Fibroblast of skin of scalp (primary cell): ENCODE measurements at places on chromosomes 1 and 21.

DNA sequence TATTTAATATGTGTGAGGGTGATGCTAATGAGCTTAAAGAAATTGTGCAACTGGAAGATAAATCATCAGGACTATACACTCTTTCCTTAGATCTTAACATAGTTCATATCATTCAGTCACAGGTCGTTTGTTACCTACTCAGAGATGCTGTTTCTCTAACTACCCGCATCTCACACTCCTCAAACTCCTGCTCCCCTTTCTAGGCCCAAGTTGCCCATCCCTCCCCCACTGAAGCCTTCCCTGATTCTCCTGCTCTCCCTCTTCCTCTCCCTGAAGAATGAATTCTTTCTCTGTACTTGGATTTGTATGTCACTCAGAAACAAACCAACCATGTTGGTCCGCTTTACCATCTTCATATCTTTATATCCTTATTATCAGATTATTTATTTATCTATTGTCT, 9.1 kb downstream of the SH3GLB1 start:
- no peak for DNase-seq

GRCh38 chr21:25657140-25657539, 18.1 kb downstream of the JAM2 start:
- DNase-seq = no peak

DNA sequence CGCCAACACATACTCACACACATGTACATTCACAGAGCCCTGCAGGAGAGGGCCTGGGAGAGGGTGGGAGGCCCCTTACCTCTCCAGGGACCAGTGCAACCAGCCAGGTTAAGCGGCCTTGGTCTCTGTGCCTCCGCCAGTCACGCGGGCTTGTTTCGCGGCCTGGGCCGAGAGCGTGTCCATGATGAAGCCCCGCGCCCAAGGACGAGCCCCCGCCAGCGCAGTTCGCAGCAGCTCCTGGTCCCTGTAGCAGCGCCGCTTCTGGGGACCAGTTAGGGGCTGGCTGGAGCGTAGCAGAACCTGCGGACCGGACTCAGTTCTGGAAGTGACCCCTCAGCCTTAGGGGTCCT, 7.3 kb upstream of the FAM167B start:
- no peak for DNase-seq

GRCh38 chr1:119713039-119713748, 1.5 kb downstream of the PHGDH start:
- DNase-seq = peak; percentile 43

DNA sequence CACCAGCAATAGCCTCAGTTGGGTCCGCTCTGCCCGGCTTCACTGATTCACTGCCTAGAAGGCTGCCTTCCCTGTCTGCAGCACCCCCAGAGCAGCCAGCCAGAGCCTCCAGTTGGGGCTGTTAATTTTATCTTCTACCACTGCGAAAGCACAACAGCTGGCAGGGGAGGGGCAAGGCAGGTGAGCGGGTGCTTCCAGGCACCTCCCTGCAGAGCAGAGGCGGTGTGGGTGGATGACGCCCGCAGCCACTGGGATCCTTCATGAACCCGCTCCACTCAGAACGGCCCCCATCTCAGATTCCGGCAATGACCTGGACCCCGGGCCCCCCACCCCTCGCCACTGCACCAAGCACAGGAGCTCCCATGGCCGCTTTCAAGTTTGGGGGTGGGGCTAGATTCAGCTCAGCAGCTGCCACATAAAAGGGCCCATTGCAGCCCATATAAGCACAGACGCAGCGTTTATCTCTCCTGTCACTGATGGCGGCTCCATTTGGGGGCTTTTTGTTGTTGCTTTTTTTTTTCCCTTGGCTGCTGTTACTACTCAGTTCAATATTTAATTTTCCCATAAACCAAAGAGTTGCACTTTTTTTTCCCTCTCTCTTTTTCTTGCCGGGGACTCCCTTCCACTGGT, 128.0 kb upstream of the KLHDC7A start:
- DNase-seq = no peak

DNA sequence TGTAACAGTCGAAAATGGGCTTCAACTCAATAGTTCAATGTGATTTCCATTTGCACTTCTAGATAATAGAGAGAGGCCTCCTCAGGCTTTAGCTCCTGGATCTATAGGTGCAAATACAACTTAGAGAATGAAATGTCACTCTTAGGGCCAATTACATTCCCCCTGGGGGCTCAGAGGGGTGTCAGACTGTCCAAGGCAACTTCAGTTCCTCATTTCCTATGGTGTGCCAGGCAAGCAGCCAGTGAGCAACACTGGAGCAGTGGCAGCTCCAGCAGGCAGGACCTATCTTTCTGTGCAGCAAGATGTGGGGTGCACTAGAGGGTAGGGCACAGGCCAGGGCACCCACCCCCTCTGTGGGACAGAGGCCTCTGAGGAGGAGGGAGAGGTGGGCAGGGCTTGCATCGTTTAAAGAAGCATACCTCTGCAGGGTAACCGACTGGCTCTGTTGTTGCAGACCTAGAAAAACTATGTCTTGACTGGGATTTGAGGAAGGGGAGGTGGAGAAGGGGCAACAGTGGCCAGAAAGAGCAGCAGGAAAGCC, 97.3 kb downstream of the SUSD4 start:
- DNase-seq = no peak

DNA sequence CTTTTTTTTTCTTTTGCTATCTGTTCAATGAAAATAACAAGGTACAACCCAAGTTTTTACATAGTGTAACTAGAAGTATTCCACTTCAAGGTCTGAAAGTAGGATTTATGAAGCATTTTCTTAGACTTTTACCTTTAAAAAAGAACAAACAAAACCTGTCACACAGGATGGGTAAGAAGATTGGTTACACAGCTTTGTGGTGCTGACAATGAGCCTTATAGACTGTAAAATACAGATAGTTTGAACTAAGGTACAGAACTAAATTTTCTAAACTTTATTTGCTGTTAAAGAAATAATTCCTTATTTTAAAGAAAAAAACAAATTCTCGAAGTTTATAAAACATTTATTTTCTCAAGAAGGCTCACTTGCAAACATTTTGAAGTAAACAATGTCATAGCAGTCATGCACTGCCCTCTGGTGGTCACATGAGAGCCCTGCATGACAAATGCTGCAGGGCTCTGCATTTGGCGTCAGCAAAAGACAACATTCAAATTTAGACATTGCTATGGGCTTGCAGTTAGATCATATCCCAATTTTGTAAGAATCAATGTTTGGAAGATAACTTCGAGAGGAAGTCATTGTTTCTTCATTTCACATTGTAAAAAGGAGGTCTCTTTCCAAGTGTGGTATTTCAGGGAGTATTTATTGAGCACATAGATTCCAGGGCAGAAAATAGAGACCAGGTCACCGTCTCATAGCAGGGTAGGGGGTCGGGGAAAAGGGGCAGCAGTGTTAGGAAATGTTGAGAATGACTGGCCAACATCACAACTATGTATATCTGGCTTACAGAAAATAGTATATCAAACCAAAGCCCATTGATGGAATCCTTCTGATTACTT, 115.3 kb upstream of the FMN2 start:
- DNase-seq = peak; percentile 54

GRCh38 chr21:45022348-45022675, 52.1 kb upstream of the ADARB1 start:
- no peak for DNase-seq

GRCh38 chr1:40073062-40073461, 24.0 kb downstream of the PPT1 start:
- no peak for DNase-seq

GRCh38 chr21:37413553-37414291, 47.1 kb downstream of the DYRK1A start:
- DNase-seq = no peak

DNA sequence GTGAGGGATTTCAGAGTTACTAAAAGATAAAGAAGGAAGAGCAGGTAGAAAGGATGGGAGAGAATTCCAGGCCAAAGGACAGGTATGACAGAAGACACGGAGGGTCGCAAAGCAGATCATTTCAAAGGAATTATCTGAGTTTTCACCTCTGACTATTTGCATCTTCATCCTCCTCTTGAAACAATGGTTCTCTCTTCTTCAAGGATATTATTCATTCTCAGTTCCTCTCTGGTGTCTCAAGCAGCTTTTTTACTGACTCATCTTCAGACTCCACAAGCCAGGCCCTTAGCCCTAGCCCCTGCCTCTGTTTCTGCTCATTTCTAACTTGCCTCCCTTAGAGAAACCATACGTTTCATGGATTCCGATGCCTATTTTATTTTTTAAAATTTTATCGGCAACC, 15.0 kb downstream of the DDX59 start:
- no peak for DNase-seq

- no peak for DNase-seq
Measured at GRCh38 chr1:1427820-1428148, 6.7 kb upstream of the ANKRD65 start.

DNA sequence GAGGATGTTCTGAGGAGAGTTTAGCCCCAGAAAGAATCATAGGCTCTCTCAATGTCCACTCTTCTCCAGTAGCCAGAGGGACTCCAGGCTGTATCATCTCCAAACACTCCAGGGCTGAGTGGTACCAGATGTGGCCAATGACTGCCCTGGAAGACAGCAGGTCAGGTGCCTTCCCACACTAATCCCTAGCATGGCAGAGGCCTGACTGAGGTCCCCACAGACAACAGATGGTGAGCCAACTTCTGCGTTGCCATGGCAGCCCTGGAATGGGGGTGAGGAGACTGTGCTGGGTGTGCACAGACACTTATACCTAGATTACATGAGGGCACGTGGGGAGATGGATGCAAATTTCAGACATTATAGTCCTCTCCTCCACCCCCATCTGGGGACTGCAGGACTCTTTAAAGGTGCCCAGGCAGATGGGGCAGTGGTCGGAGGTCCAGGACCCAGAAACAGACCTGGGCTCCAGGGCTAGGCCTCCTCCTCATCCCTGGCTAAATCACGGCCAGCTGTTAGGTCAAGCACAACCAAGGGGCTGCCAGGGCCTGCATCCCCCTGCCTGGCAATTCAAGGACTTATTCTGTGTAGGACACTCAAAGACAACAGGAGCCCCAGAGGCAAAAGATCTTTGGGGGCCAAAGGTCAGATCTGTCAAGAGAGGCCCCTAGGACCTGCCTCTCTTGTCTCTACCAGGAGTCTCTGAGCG, 42.9 kb downstream of the CAMK2N1 start:
- no peak for DNase-seq

DNA sequence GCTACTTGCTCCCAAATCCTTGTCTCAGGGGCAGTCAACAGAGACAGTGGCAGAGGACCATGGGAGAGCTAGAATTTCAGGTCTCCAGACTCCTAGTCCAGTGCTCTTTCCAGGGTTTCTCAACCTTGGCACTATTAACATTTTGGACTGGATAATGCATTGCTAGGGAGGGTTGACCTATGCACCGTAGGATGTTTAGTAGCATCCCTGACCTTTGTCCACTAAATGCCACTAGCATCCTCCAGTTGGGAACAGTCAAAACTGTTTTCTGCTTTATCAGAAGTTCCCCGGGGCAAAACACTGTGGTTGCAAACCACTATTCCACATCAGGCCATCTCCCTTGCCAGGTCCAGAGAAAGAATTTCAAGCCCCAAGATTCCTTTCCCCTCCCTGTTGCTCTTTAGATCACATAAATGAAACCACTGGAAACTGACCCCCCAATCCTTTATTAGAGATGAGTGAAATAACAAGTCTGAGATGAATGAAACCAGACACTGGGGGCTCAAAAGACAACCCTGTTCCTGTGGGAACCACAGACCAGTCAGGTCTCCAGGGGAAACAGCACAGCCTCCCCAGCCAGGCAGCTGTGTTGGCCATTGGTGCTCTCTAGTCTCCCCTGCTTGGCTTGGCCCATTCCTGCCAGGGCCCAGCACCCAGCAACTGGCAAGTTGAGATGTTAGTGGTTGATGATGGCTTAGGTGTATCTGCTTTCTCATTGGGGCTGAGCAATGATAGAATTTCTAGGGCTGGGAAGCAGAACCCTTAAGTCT, 3.8 kb upstream of the TCEA3 start:
- DNase-seq = no peak

DNA sequence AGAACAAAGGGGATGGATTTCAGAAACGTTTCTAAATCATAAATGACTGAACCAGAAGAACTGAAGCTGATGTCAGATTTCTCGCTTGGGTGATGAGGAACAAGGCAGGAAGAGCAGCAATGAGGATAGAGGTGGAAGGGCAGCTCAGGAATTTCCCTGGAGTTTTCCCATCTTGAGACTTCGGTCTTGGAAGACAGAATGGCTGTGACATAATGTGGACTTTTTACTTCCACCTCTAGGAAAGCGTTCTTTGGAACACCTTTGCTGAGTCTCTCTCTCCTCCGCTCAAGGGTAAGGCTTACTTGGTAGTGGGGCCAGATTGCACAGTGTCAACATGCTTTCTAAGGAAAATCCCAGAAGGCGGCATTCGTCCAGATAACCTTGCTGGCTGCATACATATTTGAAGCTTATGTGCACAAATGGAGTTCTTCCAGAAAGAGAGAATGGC, 36.6 kb downstream of the DEGS1 start:
- no peak for DNase-seq

DNA sequence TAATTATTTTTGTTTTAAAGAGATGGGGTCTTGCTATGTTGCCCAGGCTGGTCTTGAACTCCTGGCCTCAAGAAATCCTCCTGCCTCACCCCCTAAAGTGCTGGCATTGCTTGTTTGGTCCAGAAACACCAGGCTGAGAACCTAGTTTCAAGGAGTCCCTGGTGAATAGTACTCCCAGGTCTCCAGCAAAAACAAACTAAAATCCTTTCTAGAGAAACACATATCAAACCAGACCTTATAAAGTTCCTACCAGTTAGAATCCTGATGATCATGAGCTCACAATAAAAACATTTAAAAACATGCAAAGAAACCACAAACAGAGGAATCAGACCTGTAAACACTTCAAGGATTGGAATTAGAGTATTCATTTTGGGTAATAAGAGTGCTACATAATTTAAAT, 34.4 kb upstream of the PADI1 start:
- DNase-seq = peak; percentile 91

DNA sequence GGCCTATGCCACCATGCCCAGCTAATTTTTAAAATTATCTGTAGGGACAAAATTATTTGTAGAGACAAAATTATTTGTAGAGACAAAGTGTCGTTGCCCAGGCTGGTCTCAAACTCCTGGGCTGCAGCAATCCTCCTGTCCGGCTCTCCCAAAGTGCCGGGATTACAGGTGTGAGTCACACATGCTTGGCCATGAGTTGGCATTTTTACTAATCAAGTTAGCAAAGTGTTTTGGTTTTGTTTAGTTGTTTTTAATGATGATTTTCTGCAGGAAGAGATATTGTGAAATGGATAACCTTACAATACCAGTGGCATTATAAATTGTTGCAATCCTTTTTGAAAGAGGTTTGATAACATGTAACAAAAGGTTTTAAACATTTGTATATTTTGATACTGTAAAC, 65.3 kb upstream of the MAGI3 start:
- no peak for DNase-seq
